ENCODE measurements at places on chromosomes 13 and 19.

- peak; percentile 39 for DNase-seq
Measured at GRCh38 chr19:2636897-2637683, 65.4 kb downstream of the GNG7 start.

- no peak for DNase-seq
Measured at GRCh38 chr13:31134039-31134711, 27.5 kb downstream of the HSPH1 start.

GRCh38 chr13:43270130-43270830 is 246.9 kb downstream of the DNAJC15 start:
- no peak for DNase-seq

DNA sequence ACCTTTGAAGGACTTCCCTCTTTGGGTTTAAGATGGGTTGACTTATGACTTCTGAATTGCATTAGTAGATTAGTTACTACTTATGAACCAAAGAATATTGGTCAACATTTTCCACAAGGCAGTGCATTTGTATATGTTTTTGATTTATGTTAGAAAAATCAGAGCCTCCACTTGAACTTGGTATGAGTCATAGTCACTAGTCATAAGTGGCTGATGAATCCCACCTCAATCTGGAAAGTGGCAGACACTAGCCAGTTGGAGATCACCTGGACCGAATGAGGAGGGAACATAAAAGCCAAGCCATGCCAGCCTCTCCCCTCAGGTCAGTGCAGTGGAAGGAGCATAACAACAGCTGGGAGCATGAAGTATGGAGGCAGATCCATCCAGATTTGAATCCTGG is 39.3 kb upstream of the SPART start:
- DNase-seq, result no peak

All from stimulated activated CD8-positive, alpha-beta memory T cell treated with anti-CD3 and anti-CD28 coated beads, Interleukin-4, amount 100 ng/mL, for 1 hour (primary cell).